CD4-positive, alpha-beta T cell treated with Interleukin-6 at 100 ng/mL for 8 hours (primary cell): ENCODE measurements at places on chromosomes 7 and 10.

GRCh38 chr7:53094191-53094590 lies 58.8 kb downstream of the POM121L12 start:
- DNase-seq = no peak

DNA sequence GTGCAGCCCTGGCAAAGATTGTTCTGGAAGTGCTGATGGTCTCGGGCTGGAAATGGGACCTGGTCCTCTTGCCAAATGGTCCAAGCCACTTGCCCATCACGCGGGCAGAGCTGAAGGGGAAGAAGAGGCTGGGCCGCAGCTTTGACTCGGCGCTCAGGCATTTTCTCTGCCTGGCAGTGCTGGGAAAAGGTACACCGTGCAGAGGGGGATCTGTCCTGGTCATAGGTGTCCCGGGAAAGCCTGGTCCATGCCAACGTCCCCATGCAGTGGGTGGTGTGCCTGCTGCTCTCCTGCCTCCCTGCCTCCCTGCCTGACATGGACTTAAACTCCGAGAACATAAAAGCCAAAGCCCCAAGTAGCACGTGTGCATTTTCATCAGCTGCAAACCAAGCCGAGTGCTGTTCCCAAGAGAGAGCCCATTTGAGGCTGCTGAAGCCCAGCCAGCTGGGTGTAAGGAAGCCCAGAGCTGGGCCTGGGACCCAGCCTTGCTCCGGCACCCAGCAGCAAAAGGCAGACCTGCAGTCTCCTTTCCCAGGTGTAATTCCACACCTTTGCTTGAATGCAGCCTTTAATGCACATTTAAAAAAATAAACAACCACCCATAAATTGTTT lies 72.7 kb downstream of the TCERG1L start:
- no peak for DNase-seq

GRCh38 chr10:17196573-17196972 lies 4.9 kb downstream of the TRDMT1 start:
- no peak for DNase-seq

DNA sequence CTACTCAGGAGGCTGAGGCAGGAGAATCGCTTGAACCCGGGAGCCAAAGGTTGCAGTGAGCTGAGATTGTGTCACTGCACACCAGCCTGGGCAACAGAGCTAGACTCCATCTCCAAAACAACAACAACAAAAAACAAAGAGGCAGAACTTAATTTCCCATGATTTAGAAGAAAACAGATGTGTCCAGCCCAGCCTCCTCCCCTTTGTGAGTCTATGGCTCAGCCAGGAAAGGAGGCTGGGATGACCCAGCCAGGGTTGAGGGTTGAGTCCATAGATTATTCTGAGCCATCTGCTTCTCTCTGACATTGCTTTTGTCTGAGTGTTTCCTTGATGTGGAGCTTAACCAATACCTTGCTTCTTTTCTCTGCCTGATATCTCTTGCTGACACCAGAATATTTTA lies 994.1 kb downstream of the TYW1 start:
- DNase-seq = no peak
